ENCODE measurements at places on chromosomes 5 and 9.

GRCh38 chr9:27542508-27542907, 12.9 kb upstream of the MOB3B start:
- DNase-seq: no peak

DNA sequence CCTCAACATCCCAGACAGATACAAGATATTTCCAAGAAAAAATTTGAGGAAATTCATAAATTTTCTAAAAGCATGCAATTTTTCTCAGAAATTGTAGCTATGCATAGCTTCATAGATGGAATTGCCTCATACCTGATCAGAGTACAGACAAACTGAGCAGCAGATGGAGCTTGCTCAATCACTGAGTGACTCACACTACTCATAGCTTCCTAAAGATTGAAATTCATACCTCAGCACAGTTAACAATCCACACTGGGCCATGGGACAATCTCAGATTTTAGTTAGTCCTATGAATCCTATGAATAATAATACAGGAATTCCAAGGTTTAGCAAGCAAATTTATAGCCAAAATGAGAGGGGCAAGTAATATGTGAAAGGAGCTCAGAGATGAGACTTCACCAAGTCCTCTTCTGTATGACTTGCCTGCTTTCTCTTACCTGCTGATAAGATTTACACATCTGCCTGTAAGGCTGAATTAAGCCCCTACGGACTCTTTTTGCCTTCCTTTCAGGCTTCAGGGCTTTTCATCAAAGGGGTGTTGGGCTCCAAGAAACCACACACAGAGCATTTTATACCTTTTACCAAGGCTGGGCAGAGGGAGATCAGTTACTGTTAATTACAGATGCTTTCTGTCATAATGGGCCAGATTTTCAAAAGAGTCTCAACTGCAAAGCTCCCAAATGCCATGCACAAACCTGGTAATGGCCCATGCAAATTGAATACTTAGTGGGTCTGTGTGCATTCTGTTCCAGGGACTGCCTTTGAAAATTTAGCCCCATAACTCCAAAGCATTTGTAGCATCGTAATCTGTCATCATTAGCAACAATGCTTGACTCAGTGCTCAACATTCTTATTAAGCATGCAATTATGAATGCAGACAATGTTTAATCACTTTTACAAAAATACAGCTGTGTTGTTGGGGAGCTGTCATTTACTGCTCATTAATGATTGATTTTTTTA, 439.3 kb downstream of the DTWD2 start:
- DNase-seq: no peak

- DNase-seq: no peak
Observed at GRCh38 chr5:58012801-58013315, 447.0 kb downstream of the PLK2 start.

DNA sequence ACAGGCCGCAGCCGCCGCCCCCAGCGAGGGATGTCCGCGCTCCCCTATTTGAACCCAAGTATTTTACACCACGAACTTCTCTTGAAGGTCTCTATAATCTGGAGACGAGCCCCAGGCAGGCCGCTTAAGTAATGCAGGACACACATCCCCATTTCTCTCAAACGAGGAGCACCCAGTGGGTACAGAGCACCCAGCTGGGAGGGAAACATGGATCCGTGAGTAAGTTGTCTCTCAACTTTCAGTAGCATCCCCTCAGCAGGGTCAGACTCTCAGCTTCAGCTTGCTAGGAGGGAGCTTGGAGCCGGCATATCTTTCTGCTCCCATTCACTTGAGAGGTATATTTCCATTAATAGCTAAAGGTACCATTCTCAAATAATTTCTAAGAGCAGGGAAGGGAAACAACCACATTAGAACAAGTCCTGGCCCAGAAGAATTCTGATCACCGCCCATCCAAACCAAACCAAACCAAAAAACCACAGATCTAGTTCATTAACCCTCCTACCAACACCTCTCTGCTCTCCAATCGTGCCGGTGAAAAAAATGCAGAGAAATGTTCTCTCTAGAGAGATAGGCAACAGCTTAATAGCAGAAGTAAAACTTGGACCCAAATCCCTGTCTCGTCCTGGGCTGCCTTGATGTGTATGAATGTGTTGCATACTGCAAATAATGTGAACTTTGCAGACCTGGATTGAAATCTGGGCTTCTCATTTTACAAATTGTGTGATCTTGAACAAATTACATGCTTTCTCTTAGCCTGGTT, 910 bp downstream of the TDRD7 start:
- DNase-seq: no peak

Measured in stimulated activated CD8-positive, alpha-beta memory T cell treated with anti-CD3 and anti-CD28 coated beads, Interleukin-7, amount 100 ng/mL, for 1 hour (primary cell).